KG1 (cell line): ENCODE measurements at places on chromosomes 5 and 9.

DNA sequence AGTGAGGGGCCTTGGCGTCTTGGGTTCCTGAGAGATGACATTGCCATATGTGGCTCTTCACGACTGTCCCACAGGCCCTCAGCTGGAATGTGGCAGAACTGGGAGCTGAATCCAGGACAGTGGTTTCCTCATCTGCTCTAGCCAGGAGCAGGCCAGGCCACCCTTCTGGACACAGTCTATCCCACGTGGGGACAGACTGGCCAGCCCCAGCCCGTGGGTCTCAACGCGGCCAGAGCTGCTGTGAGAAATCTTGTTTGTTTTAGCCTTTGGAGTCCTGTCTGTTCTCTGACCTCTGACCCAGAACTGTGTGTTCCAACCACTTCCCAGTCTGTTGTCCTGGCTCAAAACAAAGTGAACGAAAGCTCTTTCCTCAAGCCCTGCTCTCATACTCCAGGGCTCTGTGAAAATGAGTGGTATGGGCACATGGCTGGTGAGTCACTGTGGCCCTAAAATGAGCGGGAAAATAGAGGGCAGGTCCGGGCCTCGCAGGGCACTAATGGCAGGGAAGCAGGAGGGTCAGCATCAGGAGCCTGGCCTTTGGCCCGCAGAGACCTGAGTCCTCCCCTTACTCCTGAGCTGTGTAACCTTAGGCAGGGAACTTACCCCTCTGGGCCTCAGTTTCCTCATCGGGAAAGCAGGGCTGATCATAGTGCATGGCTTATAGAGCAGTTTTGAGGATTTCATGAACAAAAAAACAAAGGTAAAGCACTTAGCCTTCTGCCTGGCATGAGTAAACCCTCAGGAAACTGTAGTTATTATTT lies 34.8 kb upstream of the GLRX start:
- DNase-seq, result no peak

- DNase-seq, result no peak
Observed at GRCh38 chr5:126978258-126978657, 52.1 kb downstream of the MARCHF3 start.

DNA sequence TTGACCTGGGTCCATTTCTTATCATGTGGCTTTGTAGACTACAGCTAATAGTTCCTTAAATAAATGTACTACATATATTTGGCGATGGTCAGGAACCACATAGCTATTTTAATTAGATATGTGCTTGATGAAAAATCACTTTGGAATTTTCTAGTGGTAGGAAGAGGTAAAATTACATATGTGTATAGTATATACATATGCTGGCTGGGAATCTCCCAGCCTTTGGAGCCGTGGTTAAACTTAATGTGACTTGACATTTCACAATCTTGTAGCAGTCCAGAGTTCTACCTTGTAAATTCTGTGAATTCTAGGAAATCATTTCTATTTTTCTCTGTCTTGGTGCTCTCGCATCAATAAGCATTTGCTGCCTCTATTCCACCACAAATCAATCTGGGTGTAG lies 565.0 kb downstream of the DMRTA1 start:
- DNase-seq, result no peak

DNA sequence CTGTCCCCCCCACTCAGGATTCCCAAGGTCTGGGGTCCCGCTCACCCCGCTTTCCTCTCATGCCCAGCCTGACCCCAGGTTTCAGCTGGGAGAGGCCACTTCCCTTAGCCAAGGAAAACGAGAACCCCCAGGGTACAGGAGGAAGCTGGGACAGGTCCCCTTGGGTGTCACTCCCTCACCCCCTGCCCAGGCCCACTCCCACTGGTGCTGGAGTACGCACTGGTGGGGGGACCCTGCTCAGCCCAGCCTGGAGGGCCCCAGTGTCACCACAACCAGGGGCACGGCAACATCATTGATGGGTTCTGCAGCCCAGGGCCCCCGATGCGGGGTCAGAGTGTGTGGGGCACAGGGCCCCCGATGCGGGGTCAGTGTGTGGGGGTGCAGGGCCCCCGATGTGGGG lies 145.0 kb upstream of the CDKN2B start:
- no peak for DNase-seq

GRCh38 chr9:133610845-133611244 lies 1.7 kb upstream of the FAM163B start:
- no peak for DNase-seq

DNA sequence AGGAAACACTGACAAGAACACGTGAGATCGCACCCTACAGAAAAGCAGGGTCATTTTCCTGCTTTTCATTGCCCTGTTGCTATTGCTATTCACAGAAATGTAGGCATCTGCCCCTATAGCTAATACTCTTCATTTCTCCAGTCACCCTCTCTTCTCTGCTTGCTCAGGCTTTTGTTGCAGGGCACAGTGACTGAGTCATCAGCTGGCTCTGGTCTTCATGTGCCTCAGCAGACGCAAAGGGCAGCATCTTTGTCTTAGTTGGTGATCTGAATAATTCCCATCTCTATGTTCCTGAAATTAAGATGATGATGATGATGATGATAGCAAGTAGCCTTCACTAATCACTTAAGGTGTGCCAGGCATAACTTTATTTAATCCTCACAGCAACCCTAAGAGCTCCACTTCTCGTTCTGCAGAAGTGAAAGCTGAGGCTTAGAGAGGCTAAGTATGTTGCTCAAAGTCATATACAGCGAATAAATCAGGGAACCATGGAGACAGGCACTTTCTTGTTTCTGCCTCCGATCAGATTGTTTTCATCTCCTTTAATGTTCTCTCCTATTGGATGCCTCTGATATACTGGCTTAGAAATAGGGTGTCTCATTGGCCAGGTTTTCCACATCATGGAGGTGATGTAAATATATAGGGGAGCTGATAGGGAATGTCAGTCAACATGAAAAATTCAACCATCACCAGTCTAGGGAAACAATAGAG lies 133.0 kb upstream of the STK32A start:
- DNase-seq, result no peak

DNA sequence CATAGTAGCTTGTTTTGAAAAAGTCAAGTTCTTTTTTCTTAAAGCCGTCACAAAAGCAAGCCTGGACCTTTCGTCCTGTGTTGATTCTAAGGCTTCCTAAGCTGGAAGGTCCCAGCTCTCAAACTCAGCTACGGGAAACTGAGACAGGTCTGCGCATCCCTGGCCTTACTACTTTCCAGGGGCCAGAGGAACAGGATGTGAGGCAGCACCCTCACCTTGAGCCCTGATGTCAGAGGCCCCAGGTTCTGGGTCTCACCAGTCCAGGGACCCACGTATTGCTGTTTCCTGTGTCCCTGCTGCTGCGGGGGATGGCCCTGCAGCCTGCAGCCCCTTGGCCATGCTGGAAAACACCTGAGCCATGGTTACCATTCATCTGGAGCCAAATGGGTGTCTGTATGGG lies 123.9 kb downstream of the COL23A1 start:
- no peak for DNase-seq

DNA sequence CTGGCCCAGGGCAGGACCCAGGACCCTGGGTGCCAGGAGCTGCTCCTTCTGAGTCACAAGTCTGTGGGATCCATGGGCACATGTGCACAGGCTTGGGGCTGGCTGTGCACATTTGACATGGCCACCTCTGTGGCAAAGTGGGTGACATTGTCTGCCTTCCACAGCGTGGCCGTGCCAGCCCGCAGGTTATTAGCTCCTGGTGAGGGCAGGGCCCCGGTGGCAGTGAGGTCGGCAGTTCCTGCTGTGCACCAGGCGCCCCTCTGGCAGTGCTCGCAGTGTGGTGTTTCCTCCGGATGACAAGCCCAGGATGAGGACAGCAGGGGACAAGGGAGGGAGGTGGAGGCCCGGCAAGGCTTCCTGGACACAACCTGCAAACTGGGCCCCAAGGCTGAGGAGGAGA lies 60.5 kb downstream of the OLFM1 start:
- DNase-seq, result no peak

GRCh38 chr9:35998333-35998732 lies 38.4 kb upstream of the RECK start:
- DNase-seq, result no peak

DNA sequence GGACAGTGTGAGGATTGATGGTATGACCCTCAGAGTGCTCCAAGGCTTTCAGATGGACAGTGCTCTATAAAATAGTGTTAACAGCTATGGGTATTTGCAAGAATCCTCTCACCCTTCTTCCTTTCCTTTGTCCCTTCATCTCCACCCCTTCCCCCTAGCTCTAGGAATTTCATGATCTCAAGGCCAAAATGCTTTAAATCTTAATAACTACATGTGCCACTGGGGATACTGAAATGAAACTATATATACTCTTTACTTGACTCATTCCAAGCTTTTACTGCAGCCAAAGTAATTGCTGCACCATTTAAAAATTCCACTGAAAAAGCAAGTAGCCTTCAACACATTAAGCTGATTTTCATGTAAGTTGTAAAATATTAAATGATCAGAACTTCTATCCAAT lies 361.6 kb upstream of the SLC30A5 start:
- DNase-seq, result no peak

- DNase-seq, result no peak
Observed at GRCh38 chr5:122723606-122724352, 51.1 kb upstream of the SNX2 start.

GRCh38 chr5:168047669-168048111 lies 243.8 kb upstream of the WWC1 start:
- DNase-seq, result no peak

- no peak for DNase-seq
Observed at GRCh38 chr9:133606708-133607025, 2.5 kb downstream of the FAM163B start.

DNA sequence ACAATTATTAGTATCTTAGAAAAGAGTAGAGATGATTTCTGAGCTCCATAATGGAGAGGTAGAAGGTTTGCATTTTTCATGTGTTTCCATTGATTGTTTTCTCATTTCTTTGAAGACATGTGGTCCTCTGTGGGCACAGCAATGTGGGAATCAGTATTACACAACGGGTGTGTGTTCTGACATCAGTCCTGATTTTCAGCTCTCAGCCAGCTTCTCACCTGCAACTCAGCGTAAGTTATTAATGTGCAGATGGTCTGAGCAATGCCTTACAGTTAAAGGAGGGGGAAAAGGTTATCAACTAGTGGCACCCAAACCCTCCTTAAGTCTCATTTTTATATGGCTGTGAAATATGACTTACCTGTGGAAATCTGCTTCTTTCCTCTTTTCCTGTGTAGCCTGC lies 59.1 kb downstream of the ITGA2 start:
- DNase-seq, result no peak

DNA sequence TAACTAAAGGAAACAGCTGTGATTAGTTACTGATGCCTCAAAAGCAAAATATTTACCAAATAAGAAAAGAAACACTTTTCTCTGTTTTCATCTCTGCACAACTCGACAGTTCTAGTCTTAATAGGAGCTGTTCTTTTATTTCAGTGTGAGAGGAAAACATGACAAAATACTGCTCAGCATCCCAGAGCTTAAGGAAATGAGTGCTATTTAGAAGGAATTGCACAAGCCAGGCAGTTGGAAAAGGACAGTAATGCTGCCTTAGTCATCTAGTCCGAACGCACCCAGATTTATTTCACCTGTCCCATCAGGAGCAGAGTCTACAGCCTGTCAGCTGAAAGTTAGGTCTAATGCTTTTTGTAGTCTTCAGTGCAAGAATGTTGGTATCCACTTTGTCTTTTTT lies 12.3 kb downstream of the ZCCHC9 start:
- no peak for DNase-seq

- DNase-seq, result no peak
Observed at GRCh38 chr9:135500071-135500524, 384 bp upstream of the MRPS2 start.

DNA sequence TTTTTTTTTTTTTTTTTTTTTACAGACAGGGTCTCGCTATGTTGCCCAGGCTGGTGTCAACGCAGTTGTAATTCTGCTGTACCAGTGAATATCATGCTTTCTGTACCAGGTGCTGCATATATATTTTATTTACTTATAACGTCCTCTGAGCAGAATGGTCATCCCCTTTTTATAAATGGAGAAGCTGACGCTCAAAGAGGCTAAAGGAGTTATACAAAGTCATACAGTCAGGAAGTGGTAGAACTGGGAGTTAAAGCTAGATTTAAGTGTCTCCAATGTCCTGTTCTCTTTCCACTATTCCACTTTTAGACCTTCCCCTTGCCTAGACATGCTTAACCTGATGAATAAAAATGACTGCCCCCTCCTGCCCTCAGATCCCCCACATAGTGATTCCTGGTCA lies 1.2 kb upstream of the SIL1 start:
- DNase-seq, result no peak

- no peak for DNase-seq
Observed at GRCh38 chr9:121679901-121680635, 28.6 kb downstream of the DAB2IP start.

- DNase-seq, result no peak
Observed at GRCh38 chr5:14445576-14446290, 135.9 kb upstream of the OTULINL start.

GRCh38 chr5:219991-220390 lies 1.9 kb downstream of the SDHA start:
- no peak for DNase-seq

- DNase-seq, result no peak
Observed at GRCh38 chr5:163809473-163809872, 304.1 kb downstream of the MAT2B start.

DNA sequence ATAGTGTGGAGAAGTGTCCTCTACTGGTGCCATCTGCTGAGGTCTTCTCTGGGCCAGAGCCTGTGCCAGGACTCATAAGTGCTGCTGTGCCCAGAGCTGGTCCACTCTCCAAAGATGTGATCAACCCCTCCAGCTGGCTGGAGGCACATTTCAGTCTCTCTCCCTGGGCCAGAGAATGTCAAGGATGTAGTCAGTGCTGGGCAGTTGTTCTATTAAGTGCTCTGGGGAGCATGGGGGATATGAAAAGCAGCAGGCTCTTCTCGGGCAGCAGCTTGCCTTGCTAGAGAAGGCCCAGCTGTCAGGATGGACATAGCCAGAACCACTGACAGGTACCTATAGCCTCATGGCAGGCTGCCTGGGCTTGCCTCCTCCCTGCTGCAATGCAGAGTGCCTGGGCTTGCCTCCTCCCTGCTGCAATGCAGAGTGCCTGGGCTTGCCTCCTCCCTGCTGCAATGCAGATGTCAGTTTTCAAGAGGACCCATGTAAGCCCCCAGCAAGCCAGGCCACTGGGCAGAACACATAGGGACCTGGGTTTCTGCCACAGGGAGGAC lies 157.2 kb upstream of the PANK3 start:
- no peak for DNase-seq

GRCh38 chr5:81747030-81747429 lies 3.9 kb downstream of the SSBP2 start:
- no peak for DNase-seq

GRCh38 chr5:11251247-11251646 lies 490.2 kb upstream of the DAP start:
- no peak for DNase-seq

DNA sequence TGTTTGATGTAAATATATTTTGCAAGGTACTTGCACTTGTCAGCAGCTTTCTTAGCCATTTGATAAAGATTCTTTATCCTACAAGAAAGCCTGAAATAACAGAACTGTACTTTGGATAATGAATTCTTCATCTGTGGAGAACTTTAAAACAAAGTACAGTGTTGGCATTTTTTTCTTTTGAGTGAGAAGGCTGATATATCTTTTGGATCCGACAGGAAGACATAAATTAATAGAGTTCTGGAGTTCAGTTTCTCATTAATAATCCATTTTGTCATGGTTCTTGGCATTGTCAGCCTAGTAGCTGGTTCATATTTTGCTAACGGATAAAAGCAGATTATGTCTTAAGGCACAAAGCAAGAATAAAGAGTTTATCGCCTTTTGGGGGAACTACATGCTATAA lies 17.0 kb downstream of the PBX3 start:
- DNase-seq, result no peak
